ENCODE measurements at places on chromosomes 7 and 10. TPM values are rescaled to one million over a fixed set of nuclear protein-coding genes. Genes with fewer than 3 reads are reported as not detected.

The SUN3 gene
- not detected for total RNA-seq

The RAMP3 gene
- 11.6 TPM for total RNA-seq

DNA sequence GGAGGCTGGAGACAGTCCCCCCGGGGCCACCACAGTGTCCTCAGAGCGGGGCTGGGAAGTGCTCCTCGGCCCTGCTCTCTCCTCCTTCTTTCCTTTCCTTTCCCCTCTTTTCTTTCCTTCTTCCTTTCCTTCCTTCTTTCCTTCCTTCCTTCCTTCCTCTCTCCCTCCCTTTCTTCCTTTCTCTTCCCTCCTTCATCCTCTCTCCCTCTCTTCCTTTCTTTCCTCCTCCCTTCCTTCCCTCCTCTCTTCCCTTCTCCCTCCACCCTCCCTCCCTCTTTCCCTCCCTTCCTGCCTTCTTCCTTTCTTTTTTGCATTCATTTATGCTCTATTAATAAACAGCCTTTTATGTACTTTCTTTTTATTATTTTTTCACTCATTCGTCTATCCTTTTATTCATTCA lies 127.1 kb upstream of the TCERG1L start:
- no peak for DNase-seq

GRCh38 chr7:106060394-106060920 lies 51.7 kb downstream of the SYPL1 start:
- no peak for DNase-seq

- DNase-seq: no peak
These were observed 60.5 kb downstream of the SH2D4B start for GRCh38 chr10:80598084-80598798.

DNA sequence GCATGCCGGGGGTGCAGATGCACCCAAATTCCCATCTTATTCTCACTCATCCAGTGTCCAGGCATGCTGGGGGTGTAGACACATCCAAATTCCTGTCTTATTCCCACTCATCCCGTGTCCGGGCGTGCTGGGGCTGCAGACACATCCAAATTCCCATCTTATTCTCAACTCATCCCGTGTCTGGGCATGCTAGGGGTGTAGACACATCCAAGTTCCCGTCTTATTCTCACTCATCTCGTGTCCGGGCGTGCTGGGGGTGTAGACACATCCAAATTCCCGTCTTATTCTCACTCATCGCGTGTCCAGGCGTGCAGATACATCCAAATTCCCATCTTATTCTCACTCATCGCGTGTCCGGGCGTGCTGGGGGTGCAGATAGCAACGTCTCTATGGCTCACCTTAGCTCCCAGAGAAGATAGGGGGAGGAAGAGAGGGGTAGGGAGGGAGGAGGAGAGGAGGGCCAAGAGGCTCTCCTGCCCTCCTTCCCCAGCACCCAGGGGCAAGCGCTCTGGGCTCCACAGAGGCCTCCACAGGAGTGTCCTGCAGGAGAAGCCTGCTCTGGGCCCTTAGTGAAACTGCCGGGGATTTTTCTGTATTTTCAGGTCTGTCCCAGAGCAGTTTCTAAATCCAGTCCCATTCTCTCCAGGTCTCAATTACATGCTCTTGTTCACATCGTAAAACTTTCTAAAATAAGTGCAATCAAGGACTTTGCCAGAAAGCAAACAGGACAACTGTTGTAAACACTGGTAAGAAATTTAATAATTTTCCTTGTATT lies 210.8 kb downstream of the DIP2C start:
- no peak for DNase-seq

- no peak for DNase-seq
These were observed 135.1 kb downstream of the TAX1BP1 start for GRCh38 chr7:27875061-27875460.

- DNase-seq: no peak
These were observed 334.3 kb upstream of the SEMA3D start for GRCh38 chr7:85521108-85521694.

Measured in transverse colon (tissue), 4 donors.